ENCODE measurements at places on chromosomes 11 and 22. TPM values are rescaled to one million over a fixed set of nuclear protein-coding genes. Genes with fewer than 3 reads are reported as not detected.

Gene LARGE2
- total RNA-seq = 0.94 TPM

Gene LRRC32
- 3.0 TPM for total RNA-seq

Gene KCNQ1
- 12.7 TPM for total RNA-seq

Gene MS4A6A
- total RNA-seq = 237 TPM

Gene OR51I1
- total RNA-seq = not detected

Gene OR51B5
- 0.31 TPM for total RNA-seq

Gene MMP7
- total RNA-seq = 0.31 TPM

Gene MS4A7
- 28.7 TPM for total RNA-seq

Gene BIK
- 2.1 TPM for total RNA-seq

Gene WNT11
- total RNA-seq = 0.94 TPM

Gene MMP27
- not detected for total RNA-seq

Gene DUSP8
- 12.5 TPM for total RNA-seq

Gene RAD9A
- 7.8 TPM for total RNA-seq

Gene DERL3
- 1.7 TPM for total RNA-seq

Gene ETS1
- total RNA-seq = 317 TPM
